NCI-H1694 treated with DMSO at 0.1 percent for 48 hours (cell line): ENCODE measurements at places on chromosomes 5 and 9.

DNA sequence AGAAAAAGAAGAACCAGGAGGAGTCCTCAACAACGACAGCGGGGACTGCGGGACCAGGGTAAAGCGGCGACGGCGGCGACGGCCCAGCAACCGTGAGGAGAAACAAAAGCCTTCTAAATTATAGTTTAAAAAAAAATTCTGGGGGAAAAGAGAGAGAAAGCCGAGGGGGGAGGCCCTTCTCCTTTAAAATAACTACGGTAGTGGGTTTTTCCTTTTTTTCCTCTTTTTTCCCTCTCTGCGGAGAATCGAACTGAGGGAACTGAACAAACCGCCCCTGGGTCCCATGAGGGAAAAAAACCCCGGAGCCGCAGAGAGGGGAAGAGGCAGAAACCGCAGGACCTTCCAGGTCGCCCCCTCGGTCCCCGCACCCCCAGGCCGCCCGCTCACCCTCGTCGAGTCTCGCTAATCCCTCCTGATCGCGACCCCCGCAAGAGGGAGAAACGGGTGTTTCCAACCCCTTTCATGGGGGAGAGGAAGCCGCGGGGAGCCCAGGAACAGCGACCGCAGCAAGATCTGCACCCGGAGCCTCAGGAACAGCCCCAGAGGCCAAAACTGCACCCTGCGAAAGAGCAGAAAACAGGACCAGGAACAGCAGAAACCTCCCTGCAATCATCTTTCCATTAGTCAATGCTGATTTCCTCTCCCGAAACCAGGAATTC is 453 bp downstream of the CPEB4 start:
- no peak for DNase-seq

DNA sequence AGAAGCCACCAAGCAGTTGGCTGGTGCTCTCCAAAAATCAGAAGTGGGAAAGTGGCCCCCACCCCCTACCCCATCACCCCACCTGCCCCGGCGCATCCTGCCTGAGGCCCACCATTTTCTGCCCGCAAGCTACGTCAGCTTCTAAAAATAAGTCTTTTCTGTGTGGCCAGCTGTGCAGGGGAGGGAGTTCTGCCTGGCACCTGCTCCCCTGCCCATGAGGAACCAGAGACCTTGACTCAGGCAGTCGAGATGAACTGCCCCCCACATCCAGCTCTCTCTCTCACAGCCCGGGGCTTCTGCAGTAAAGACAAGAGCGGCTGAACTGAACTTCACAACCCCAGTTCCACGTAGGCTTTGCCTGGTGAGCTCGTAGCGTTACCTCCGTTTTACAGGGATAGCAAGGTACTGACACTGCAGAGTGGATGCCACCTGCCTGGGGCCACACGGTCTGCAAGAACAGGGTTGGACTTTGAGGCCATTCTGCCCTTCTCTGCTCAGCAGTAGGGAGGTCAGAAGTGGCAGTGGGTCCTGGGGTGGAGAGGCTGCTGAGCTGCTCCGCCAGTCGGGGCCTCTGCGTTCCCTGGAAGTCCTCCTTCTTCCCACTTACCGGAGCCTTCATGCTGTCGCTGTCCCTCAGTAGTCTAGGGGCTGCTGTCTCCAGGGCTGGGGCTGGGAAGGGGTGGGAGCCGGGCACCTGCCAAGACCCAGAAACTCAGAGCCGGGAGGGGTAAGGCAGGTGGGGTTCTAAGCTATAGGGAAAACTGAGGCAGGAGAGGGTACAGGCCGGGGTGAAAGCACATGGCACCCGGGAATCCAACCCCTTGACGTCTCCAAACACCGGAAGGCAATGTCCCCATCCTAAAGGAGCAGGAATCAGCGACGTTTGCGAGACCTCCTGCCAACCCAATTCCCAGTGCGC is 781 bp downstream of the ST6GALNAC4 start:
- DNase-seq = no peak

DNA sequence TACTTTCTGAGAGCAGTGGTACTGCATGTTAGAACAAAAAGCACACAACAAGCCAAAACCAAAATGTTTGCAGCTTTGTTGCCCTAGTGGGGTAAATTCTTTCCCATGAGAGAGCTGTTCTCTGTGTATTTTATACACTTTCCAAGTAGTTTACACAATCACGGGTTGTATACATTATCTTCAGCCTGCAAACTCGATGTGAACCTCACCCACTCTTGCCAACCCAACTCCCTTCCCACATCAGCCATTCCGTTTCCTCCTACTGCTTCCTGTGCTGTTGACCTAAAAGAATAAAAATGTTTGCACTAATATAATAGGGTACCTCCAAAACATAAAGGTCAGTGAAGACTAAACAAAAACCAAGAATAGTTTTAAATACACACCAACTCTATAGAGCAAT is 47.0 kb downstream of the IQGAP2 start:
- no peak for DNase-seq

- DNase-seq = no peak
These were observed 153.9 kb downstream of the MARCHF11 start for GRCh38 chr5:16025681-16026080.

GRCh38 chr5:38613992-38614836 is 57.8 kb upstream of the LIFR start:
- DNase-seq = no peak

DNA sequence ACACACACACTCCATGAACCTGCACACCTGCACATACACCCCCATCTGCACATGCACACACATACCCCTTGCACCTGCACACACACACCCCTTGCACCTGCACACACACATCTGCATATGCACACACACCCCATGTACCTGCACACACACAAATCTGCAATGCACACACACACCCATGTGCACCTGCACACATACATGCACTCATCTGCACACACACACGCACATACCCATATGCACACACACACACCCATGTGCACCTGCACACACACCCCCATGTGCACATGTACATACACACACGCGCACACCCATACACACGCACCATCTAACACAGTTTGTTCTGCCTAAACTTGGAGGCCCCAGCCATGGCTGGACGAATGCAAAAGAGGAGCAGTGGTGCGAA is 115.9 kb upstream of the SARDH start:
- DNase-seq = no peak

- no peak for DNase-seq
These were observed 54.6 kb downstream of the AHRR start for GRCh38 chr5:375921-376798.

GRCh38 chr9:130490981-130491380 is 46.2 kb downstream of the ASS1 start:
- no peak for DNase-seq
